ENCODE measurements at places on chromosomes 5 and 9. TPM values are rescaled to one million over a fixed set of nuclear protein-coding genes. Genes with fewer than 3 reads are reported as not detected.

SLC34A3 gene
- 0.42 TPM for polyA plus RNA-seq

CPLANE1 gene
- polyA plus RNA-seq, result 3.5 TPM

BSPRY gene
- 19.7 TPM for polyA plus RNA-seq

LRRC70 gene
- polyA plus RNA-seq, result 3.5 TPM

IFNA21 gene
- polyA plus RNA-seq, result not detected

CCNJL gene
- 0.16 TPM for polyA plus RNA-seq

PAEP gene
- polyA plus RNA-seq, result not detected

ANXA1 gene
- 30.4 TPM for polyA plus RNA-seq

NR5A1 gene
- polyA plus RNA-seq, result 0.05 TPM

HTR4 gene
- not detected for polyA plus RNA-seq

CCNO gene
- 16.2 TPM for polyA plus RNA-seq

IL5 gene
- not detected for polyA plus RNA-seq

LHX2 gene
- polyA plus RNA-seq, result not detected

SPATA9 gene
- 1.3 TPM for polyA plus RNA-seq

B4GALT7 gene
- polyA plus RNA-seq, result 51.0 TPM

FXN gene
- 7.4 TPM for polyA plus RNA-seq

CDH9 gene
- not detected for polyA plus RNA-seq

IL13 gene
- polyA plus RNA-seq, result 0.07 TPM

PTCD2 gene
- 2.5 TPM for polyA plus RNA-seq

PALM2AKAP2 gene
- 0.46 TPM for polyA plus RNA-seq

FIBCD1 gene
- polyA plus RNA-seq, result not detected

SLC46A2 gene
- polyA plus RNA-seq, result not detected

RABL6 gene
- 119 TPM for polyA plus RNA-seq

ACOT12 gene
- 0.40 TPM for polyA plus RNA-seq

ZNF474 gene
- 0.08 TPM for polyA plus RNA-seq

KCNMB1 gene
- polyA plus RNA-seq, result 0.61 TPM

DMGDH gene
- 0.23 TPM for polyA plus RNA-seq

SLC6A19 gene
- 3.9 TPM for polyA plus RNA-seq

LECT2 gene
- not detected for polyA plus RNA-seq

MTRR gene
- polyA plus RNA-seq, result 6.8 TPM

SEMA5A gene
- 0.91 TPM for polyA plus RNA-seq

ZBTB26 gene
- 3.5 TPM for polyA plus RNA-seq

CDH6 gene
- polyA plus RNA-seq, result 0.57 TPM

ALAD gene
- polyA plus RNA-seq, result 43.3 TPM

PHF24 gene
- polyA plus RNA-seq, result 0.11 TPM

KCNV2 gene
- not detected for polyA plus RNA-seq

SLC31A2 gene
- 5.5 TPM for polyA plus RNA-seq

ORM2 gene
- 0.12 TPM for polyA plus RNA-seq

PCDHGB3 gene
- polyA plus RNA-seq, result 0.59 TPM

FKBP15 gene
- polyA plus RNA-seq, result 10.0 TPM

HEXB gene
- 82.8 TPM for polyA plus RNA-seq

PCDHA11 gene
- 0.35 TPM for polyA plus RNA-seq

CFAP90 gene
- 7.4 TPM for polyA plus RNA-seq

KLHL3 gene
- polyA plus RNA-seq, result 6.6 TPM

KIF24 gene
- 0.52 TPM for polyA plus RNA-seq

CARTPT gene
- not detected for polyA plus RNA-seq
